ENCODE measurements at places on chromosomes 16 and 17.

DNA sequence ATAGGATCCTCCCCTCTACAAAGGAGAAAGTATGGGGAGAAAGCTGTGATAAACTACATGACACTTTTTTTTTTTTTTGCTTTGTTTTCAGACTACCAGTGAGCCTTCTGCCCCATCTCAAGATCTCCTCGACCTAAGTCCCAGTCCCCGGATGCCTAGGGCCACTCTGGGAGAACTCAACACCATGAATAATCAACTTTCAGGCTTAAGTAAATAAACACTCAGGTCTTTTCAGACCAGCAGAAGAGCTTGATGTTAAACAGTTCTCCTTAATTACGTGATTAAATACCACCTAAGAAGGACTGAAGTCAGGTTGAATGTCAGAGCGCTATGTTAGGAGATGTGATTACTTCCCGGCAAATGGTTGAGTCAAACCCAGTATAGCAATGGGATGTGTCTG is 31.4 kb downstream of the COX11 start:
- no peak for DNase-seq

GRCh38 chr17:79046197-79046915 is 22.4 kb downstream of the C1QTNF1 start:
- no peak for DNase-seq

DNA sequence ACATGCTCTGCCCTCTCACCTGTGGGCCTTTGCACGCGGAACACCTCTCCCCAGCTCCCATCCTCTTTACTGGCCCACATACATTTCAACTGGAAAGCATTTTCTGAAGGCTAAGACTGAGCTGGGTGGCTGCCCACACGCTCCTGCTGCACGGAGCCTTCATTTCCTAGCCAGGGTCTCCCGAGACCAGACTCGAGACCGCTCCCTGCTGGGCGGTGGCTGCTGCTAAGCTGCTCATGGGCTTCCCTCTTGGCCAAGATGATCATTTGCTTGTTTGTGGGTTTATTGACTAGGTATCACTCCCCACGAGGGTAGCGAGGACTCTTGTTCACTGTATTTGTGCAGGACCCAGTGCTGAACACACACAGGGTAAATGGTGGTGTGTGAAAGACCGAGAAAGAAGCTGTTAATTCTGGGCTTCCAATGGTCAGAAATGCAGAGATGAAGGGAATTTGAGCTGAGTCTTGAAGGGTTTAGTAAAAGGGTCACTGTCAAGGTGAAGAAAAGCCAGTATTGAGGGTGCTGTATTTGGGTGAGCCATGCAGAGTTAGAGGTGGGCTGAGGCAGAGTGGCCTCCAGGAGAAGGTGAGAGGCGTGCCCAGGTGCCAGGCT is 907 bp downstream of the TRAPPC2L start:
- peak; percentile 56 for DNase-seq

DNA sequence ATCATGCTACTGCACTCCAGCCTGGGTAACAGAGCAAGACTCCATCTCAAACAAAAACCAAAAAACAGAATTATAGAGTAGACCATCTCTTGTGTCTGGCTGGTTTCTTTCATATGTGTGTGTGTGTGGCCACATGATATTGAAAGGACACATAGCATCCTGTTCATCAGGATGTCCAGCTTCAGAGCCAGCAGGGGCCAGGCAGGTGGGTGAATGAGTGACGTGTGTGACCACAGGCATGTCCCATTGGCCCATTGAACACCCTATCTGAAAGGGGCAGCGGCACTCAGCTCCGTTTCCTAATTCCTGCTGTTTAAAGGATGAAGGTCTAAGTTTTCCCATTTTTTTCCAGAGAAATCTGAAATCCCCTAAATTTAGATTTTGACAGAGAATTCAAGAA is 174.2 kb downstream of the PRKCB start:
- no peak for DNase-seq

DNA sequence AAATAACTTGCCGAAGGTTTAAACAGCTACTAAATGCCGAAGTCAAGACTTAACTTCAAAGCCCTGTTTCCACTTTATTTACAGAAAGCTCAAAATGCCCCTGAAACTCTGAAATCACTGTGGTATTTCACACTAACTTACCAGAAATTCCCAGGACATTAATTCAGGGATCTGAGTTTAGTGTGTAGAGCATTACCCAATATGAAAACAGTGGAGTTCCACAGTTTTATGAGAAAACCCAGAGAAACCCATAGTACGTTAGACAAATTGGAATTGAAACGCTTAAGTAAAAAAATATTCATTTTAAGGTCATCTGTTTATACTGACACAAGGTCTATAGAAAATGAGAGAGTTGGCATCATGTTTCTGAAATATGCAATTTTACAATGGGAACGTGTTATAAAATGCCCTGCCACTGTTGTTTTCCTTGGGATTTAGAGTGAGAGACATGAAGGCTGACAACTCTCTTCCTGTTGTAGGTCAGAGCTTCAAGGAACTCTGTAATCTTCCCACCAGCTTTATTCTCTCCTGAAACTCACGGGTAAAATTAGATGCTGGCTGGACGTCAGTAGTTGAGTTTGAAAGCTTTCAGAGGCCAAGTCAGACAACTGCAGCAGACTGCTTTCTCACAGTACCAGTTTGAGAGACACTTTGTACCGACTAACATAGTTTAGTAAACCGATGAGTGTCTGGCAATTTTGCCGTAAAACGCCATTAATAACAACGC is 139.4 kb upstream of the TBX2 start:
- no peak for DNase-seq

Measured in T-helper 1 cell (primary cell).